G401 (cell line): ENCODE measurements at places on chromosomes 3 and 15.

GRCh38 chr3:173933113-173933512, 535.6 kb downstream of the NLGN1 start:
- DNase-seq, result no peak

DNA sequence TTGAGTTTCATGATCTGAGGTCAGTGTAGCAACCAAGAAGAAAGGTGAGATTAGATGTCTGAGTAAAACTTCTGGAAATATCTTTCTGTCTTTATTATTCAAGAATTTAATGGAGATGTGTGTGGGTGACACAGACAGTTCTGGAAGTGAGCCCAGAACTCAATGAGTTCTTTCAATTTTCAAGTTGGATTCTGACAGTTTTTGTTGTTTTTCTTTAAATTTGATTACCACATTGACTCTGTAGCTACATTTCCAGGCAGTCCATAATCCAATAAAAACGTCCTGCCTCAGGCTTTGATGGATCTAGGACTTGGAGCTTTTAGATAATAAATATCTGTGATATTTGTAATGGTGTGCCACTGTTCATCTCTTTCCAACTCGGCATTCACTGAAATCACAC, 3.9 kb upstream of the PARP14 start:
- DNase-seq, result no peak

- DNase-seq, result peak; percentile 24
Measured at GRCh38 chr3:176872771-176873209, 324.5 kb downstream of the TBL1XR1 start.

DNA sequence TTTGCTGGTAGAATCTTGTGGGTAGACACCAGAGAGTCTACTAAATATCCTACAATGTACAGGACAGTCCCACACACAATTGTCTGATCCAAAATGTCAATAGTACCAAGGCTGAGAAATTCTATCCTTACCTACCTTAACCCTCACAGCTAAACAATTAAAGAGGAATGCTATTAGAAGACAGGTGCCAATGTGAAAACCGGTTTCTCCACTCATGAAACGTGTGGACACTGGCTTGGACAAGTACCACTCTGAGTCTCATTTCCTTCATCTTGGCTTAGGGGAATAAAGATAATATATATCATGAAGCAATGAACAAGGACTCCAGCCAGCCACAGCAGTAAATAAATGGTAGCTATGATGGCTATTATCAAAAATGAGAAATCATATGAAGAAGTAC, 90.2 kb downstream of the RFTN1 start:
- DNase-seq, result no peak

- no peak for DNase-seq
Measured at GRCh38 chr3:171786997-171787396, 23.3 kb downstream of the PLD1 start.

GRCh38 chr3:101038393-101038792, 45.2 kb upstream of the ABI3BP start:
- DNase-seq, result no peak

- DNase-seq, result no peak
Measured at GRCh38 chr15:88865498-88866099, 29.7 kb downstream of the HAPLN3 start.

GRCh38 chr3:48891606-48892005, 7.1 kb downstream of the SLC25A20 start:
- DNase-seq, result no peak

GRCh38 chr3:108006077-108006771, 84.6 kb downstream of the CD47 start:
- peak; percentile 66 for DNase-seq

DNA sequence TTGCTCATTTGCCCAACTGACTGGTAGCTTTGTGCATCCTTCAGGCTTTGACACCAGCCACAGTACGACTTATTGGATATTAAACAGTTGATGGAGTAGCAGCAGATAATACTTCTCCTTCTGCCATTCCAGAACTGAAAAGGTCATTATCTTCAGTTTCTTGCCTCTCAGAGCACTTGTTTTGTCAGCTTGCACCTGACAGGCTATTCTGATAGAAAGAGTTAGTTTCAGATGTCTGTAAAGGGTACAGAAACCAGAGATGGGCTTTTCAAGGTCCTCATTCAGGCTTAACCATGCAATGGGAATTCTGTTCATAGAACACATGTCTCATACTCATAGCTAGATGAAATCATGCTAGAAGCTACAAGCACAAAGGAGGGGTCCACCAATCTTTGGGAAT, 367.2 kb downstream of the OTOL1 start:
- no peak for DNase-seq

DNA sequence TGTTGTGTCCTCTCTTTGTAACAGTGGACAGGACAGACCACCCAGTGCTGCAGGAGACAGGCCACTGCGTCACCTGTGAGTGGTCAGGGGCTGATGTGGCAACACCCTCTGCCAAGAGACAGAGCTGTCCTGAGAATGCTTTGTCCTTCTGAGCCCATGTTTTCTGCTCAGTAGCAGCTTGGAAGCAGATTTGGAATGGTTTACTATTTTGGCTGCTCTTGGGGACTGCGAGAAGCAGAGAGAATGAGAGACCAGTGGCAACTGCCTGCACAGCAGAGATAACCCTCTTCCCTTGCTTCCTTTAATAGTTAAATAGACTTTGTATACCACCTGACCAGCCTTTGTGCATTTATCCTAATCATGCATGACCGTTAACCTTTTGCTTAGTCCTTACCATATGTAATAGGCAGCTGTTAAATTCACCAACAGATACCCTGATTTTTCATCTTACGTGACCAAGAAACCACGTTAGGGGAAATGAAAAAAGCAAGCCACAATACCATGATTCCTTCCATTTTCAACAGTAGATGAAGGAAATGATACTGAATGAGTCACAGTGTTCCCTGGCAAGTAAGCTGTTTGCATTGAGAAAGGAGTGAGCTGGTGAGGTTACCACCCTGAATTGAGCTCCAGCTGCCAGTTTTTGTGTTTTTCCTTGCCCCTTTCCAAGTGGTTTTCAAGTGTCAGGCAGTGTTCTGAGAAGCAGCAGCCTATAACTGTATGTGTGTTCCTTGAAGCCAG, 35.5 kb downstream of the B3GALNT1 start:
- peak; percentile 59 for DNase-seq

DNA sequence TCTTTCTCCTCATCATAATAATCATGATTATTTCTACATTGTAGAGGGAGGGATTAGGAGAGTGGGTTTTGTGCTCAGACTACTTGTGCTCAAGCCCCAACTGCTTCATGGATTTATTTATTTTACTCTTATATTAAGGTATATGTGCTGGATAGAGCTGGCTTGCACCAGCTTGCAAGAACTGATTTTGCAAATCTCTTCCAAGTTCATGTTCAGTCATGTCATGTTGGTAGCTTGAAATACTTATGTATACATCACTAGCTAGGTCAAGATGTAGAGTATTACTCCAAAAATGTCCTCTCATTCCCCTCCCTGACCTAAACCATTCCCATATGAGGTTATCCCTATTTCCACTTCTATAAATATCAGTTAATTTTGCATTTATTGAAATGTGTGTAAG, 293.9 kb upstream of the RBMS3 start:
- no peak for DNase-seq

GRCh38 chr15:77675806-77676415, 43.2 kb upstream of the LINGO1 start:
- DNase-seq, result no peak

DNA sequence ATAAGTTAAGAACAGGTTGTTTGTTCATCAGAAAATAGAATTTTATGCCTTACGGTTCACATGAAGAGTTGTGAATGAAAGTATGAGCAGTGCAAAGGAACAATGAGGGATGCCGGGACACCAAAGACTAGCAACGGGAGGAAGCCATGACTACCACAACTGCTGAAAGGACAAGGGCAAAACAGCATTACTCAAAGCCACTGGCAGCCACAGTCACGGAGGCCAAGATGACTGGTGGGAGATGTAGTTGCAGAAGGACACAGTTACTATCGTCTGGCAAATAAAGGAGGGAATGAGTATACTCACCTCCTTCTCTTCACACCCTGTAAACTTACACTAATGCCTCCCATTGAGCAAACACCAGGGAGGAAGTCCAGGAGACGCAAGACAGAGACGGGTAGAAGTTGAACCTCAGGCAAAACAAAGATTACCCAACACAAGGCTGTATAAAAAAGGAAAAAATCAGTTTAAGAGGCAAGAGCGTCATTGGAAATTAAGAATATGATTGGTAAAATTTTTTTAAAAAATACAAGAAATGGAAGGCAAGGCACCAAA, 675.5 kb downstream of the FHIT start:
- DNase-seq, result no peak

GRCh38 chr15:57290187-57290586, 86.1 kb upstream of the CGNL1 start:
- no peak for DNase-seq

- peak; percentile 8 for DNase-seq
Measured at GRCh38 chr3:18446149-18446825, 21.1 kb upstream of the SATB1 start.

DNA sequence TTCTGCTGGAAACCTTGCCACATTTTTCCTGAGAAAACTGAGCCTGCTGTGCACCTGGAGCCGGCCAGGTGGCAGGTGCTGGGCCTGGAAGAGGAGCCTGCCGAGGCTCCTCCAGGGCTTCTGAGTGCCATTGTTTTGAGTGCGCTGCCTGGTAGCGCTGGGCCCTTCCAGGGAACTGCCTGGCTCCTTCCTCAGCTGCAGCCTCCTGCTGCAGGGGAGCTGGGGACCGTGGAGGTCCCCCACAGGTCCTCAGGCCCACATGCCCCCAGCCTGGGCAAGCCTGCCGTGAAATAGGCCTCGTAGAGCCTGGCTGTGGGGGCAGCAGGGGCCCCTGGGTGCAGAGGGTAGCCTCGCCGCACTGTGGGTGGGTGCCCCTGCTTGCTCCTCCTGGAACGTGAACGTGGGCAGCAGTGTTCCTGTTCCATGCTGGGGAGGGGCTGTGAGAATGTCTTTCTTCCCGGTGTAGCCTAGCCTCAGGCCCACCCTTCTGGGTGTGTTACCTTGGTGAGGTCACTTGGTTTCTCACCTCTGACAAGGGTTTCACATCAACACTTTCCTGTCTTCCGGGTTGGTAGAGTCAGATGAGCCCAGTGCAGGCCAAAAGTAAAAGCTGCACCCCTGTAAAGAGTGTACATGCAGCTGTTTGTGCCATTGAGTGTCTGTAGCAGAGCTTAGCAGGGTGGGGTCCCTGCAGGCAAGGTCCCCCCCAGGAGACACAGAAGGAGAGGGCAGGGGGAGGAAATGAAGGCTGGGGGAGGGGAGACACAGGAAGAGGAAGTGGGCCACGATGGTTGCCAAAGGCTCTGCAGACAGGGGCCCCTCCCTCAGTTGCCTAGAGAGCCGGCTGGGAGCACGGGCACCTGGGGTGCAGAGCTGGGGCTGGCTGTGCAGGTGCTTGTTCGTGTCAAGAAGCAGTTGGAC, 34.5 kb downstream of the KLF13 start:
- peak; percentile 78 for DNase-seq

- DNase-seq, result no peak
Measured at GRCh38 chr15:72173864-72174550, 23.6 kb downstream of the GRAMD2A start.

- no peak for DNase-seq
Measured at GRCh38 chr15:31031471-31032067, 40.1 kb upstream of the MTMR10 start.

DNA sequence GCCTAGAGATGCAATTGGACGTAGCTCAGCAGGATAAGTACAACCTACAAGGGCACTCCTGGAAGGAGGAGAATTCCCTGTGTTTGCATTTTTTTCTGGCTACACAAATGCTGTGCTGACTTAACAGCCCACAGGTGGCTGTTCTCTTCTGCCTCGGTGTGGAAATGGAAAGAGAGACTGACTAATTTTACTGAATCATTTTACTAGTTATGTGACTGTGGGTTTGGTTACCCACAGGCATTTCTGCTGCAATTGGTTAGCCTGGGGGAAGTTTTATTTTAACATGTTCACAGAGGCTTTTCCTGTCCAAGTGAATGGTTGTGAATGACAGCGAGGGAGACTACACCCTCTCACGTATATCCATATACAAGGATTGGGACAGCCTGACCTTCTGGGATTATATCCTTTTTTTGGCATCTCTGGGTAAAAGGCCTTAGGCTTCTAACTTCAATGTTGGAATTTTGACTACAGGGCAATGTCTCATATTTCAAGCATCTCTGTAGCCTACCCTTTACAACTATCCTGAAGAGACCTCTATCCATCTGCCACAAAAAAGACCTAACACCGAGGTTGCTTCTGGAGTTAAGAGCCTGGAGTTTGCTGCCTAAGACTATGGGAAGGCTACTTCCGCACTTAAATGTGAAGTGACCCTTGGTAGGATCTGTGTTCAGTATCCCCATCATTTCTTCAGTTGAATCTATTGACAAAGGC, 67.2 kb upstream of the TP63 start:
- DNase-seq, result no peak

DNA sequence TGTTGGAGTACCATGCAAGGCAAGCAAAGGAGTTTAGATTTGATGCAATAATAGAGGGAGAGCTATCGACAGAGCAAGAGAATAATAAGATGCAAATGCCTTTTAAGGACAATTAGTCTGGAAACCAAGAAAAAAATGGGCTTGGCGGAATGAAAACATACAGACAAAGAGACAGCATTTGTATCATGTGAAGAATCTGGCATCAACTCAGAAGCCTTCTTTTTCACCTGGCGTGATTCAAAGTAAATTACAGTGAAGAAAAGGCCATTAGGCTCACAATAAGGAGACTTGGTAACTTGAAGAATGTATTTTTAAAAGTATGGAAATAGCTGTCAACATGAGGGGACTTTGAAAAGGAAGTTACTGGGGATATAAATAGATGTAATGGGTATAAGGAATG, 521.2 kb upstream of the GOLIM4 start:
- no peak for DNase-seq

DNA sequence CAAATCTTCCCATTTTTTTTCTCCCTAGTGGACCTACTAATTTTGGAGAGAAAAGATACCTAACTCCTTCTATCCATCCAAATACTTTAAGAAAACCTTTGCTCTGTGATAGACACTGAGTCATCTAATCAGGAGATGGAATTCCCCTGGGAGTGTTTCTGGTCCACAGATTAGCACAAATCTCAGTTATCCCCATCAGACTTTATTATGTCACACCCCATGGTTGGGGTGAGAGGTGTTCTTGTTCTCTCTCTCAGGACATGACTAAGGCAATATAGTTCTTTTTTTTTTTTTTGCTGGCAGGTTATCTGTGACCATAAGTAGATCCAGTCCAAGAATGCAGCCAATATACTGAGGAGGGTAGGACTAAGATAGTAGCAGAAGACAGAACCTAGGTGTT, 15.8 kb downstream of the SLC9A9 start:
- DNase-seq, result no peak

DNA sequence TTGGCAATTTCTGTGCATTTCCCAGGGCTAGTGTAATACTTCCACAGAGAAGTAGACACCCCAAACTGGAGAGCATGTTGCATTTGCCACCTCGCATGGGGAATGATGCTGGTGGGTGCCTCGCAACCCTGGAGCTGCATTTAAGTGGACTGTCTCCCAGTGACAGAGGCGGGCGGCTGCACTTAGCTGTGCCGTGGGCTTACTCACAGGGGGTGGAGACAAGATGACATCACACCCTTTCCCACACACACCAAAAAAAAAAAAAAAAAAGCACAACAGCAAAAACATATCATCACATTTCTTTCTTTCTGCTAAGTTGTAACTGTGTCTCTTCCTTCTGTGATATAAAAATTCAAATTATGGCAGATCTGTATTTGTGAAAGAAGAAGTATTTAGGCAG, at the start of gene ABI3BP:
Gene ABI3BP (minus strand): TSS at position 113 of the 400 bp plus-strand sequence. CDS start 37 bp downstream, at position 76.
- no peak for DNase-seq

- no peak for DNase-seq
Measured at GRCh38 chr3:49930168-49930690, 618 bp upstream of the MON1A start.

GRCh38 chr3:50570508-50571279, 1.4 kb downstream of the HEMK1 start:
- DNase-seq, result no peak

GRCh38 chr15:56798639-56799038, 65.3 kb upstream of the ZNF280D start:
- no peak for DNase-seq

- DNase-seq, result no peak
Measured at GRCh38 chr3:30658328-30659052, 52.1 kb downstream of the TGFBR2 start.
